Aorta (tissue), 5 donors: ENCODE measurements at places on chromosomes 1 and 21. TPM values are rescaled to one million over a fixed set of nuclear protein-coding genes. Genes with fewer than 3 reads are reported as not detected.

DNA sequence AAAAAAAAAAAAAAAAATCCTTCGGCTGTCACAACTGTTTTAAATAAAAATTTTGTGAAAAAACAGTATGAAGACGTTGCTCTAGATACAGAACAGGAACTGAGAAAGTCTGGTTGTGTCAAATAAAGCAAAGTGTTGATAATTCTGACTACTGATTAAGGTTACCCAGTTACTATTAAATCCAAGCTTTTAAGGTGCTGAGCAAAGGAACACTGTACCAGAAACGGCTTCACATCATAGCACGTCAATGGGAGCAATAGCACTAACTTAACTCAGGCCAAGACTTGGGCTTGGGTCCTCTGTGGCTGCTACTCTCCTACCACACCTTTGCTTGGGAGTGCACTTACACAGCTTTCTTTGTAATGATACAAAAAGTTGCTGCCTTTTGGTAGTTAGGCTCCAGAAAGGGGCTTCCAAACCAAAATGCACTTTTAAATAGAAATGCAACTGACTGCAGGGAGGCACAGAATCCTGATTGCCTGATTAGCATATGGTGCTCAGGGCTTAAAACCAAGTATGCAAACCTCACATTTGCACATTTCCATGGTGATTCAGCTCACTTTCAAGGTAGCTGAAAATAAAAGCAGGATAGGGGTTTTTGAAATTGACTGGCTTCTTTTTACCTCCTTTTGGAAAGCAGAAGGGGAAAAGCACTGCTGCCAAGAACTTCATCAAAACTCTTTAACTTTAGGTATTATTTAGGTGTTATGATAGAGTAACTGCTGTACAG is 6.3 kb downstream of the MCL1 start:
- peak overlapping the region; percentile 67 for H3K27ac ChIP-seq
- H3K27me3 ChIP-seq, result no peaks in the 10 kb centered on the region
- DNase-seq, result no peak
- H3K4me3 ChIP-seq, result peak overlapping the region; percentile 26
- H3K36me3 ChIP-seq, result peaks cover 4% of the 10 kb centered on the region

- H3K27ac ChIP-seq, result no peak overlapping the region
- no peaks in the 10 kb centered on the region for H3K36me3 ChIP-seq
- no peak for DNase-seq
Observed at GRCh38 chr1:30735668-30736498, 12.5 kb upstream of the MATN1 start.

DNA sequence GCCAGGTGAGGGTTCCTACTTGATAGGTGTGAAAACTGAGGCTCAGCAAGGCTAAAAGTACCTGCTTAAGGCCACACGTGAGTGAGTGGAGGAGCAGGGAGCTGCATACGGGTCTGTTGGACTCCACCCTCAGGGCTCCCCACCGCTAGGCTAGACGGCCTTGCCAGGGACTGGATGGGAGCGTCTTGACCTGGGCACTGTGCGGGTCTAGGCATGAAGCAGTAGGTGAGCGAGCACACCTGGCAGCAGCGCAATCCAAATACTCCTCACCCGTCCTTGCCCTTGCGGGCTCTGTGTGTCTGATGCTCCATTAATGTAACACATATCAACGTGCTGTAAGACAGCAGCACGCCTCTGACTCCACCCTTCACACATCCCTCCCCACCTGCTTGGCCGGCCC is 94.0 kb downstream of the LACTBL1 start:
- H3K4me1 ChIP-seq, result no peaks in the 10 kb centered on the region
- no peak for DNase-seq
- H3K27me3 ChIP-seq, result no peaks in the 10 kb centered on the region
- H3K4me3 ChIP-seq, result no peak overlapping the region
- no peak overlapping the region for H3K27ac ChIP-seq
- H3K36me3 ChIP-seq, result no peaks in the 10 kb centered on the region

DNA sequence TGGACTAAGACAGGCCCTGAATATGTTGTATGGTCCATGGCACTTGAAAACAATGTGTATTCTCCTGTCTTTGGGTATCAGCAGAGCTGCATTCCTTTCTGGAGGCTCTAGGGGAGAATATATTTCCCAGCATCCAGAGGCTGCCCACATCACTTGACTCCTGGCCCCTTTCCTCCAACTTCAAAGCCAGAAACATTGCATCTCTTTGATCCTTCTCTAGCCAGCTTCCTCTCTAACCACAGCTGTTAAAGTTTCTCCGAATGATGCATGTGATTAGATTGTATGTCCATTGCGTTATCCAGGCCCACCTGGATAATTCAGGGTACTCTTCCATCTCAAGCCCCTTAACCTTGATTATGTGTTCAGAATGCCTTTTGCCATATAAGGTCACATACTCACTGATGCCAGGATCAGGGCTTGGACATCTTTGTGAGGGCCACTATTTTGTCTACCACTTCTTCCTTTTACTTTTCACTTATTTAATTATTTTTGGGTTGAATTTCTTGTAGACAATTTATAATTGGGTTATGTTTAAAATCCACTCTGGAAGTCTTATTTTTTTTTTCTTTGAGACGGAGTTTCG is 5.3 kb downstream of the CHD1L start:
- no peak overlapping the region for H3K27ac ChIP-seq
- DNase-seq, result no peak
- peaks cover 2% of the 10 kb centered on the region for H3K4me1 ChIP-seq
- no peaks in the 10 kb centered on the region for H3K36me3 ChIP-seq
- no peak overlapping the region for H3K4me3 ChIP-seq
- no peaks in the 10 kb centered on the region for H3K27me3 ChIP-seq

- H3K36me3 ChIP-seq, result no peaks in the 10 kb centered on the region
- H3K4me1 ChIP-seq, result no peaks in the 10 kb centered on the region
- H3K27ac ChIP-seq, result no peak overlapping the region
Observed at GRCh38 chr21:23960769-23961168, 1646.5 kb downstream of the MRPL39 start.

- no peaks in the 10 kb centered on the region for H3K36me3 ChIP-seq
- peak overlapping the region; percentile 28 for H3K27ac ChIP-seq
- no peaks in the 10 kb centered on the region for H3K4me1 ChIP-seq
- no peak for DNase-seq
Observed at GRCh38 chr21:28892199-28893111, 100.2 kb downstream of the LTN1 start.

DNA sequence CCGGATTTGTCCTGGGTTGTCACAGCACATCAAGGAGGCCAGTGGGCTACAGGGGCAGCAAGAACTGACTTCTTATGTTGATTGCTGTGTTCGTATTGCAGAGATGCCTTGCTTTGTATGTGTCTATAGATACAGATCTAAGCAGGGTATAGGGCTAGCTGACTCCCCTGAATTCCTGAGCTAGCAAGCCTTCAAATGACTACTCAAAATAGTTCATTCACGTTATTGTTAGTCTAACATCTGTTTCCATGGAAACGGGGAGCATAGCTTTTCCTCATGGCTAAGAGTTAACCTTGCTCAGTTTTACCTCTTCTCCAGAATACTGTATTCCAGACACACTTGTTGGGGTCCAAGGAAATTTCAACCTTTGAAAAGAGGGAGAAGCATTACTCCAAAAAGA is 24.1 kb downstream of the TRIM45 start:
- no peak for DNase-seq
- peaks cover 6% of the 10 kb centered on the region for H3K4me1 ChIP-seq

DNA sequence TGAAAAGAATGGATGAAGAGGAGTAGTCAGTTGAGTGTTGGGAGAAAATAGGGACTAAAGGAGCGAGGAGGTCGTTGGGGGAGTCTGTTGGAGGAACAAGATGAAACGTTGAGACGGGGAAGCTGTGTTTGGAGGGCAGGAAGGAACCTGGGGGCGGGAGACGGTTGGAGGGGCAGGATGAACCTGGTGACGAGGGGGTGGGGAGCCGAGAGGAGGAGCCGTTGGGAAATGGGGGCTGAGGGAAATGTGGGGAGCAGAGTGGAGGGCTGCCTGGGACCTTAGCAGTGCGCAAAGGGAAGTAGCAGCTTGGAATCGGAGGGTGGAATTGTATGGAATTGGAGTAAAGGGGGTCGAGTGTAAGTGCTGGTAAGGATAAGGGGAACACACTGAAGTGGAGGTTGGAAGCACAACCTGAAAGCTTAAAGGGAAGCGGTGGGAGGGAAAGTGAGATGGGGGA is 630 bp downstream of the MTF2 start:
- no peak overlapping the region for H3K27ac ChIP-seq
- DNase-seq, result no peak
- peak overlapping the region; percentile 86 for H3K4me3 ChIP-seq
- no peaks in the 10 kb centered on the region for H3K36me3 ChIP-seq
- no peaks in the 10 kb centered on the region for H3K4me1 ChIP-seq

GRCh38 chr1:172322219-172323061 is 98.0 kb upstream of the C1orf105 start:
- H3K27me3 ChIP-seq, result no peaks in the 10 kb centered on the region
- H3K4me1 ChIP-seq, result peaks cover 3% of the 10 kb centered on the region

GRCh38 chr1:185823467-185823866 is 89.3 kb downstream of the HMCN1 start:
- no peaks in the 10 kb centered on the region for H3K27me3 ChIP-seq
- DNase-seq, result no peak
- H3K27ac ChIP-seq, result no peak overlapping the region
- H3K4me3 ChIP-seq, result no peak overlapping the region
- H3K4me1 ChIP-seq, result peaks cover 2% of the 10 kb centered on the region
- no peaks in the 10 kb centered on the region for H3K36me3 ChIP-seq

DNA sequence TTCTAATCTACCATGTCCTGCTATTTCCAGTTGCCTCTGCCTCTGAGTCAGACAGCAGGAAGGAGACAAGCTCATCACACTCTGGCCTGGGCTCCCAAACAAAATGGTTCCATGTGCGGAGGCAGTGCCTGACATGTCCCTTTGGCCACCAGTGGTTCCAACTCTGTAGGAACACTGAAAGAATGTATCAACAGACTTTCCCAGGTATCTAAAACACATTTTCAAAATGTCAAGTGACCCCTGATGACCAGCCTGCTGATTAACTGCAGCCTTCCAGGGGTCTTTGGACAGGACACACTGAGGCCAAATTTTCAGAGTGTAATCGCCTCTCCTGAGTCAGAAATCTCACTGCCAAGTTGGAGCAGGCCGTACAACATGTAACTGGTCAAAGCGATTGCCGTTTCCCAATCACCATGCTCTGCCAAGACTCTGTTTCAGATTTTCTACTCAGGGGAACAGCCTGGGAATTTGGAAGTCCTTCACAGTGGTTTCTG is 172.7 kb downstream of the TPR start:
- H3K36me3 ChIP-seq, result no peaks in the 10 kb centered on the region
- H3K27ac ChIP-seq, result no peak overlapping the region
- H3K4me1 ChIP-seq, result no peaks in the 10 kb centered on the region
- H3K27me3 ChIP-seq, result no peaks in the 10 kb centered on the region
- DNase-seq, result peak; percentile 62

GRCh38 chr21:41371685-41372030 is 9.8 kb downstream of the MX2 start:
- H3K27ac ChIP-seq, result no peak overlapping the region
- H3K4me3 ChIP-seq, result no peak overlapping the region
- no peak for DNase-seq
- no peaks in the 10 kb centered on the region for H3K27me3 ChIP-seq
- H3K36me3 ChIP-seq, result no peaks in the 10 kb centered on the region
- H3K4me1 ChIP-seq, result no peaks in the 10 kb centered on the region

GRCh38 chr1:223423641-223424233 is 30.5 kb downstream of the CCDC185 start:
- DNase-seq, result no peak
- H3K4me1 ChIP-seq, result no peaks in the 10 kb centered on the region
- H3K4me3 ChIP-seq, result no peak overlapping the region
- no peaks in the 10 kb centered on the region for H3K36me3 ChIP-seq

DNA sequence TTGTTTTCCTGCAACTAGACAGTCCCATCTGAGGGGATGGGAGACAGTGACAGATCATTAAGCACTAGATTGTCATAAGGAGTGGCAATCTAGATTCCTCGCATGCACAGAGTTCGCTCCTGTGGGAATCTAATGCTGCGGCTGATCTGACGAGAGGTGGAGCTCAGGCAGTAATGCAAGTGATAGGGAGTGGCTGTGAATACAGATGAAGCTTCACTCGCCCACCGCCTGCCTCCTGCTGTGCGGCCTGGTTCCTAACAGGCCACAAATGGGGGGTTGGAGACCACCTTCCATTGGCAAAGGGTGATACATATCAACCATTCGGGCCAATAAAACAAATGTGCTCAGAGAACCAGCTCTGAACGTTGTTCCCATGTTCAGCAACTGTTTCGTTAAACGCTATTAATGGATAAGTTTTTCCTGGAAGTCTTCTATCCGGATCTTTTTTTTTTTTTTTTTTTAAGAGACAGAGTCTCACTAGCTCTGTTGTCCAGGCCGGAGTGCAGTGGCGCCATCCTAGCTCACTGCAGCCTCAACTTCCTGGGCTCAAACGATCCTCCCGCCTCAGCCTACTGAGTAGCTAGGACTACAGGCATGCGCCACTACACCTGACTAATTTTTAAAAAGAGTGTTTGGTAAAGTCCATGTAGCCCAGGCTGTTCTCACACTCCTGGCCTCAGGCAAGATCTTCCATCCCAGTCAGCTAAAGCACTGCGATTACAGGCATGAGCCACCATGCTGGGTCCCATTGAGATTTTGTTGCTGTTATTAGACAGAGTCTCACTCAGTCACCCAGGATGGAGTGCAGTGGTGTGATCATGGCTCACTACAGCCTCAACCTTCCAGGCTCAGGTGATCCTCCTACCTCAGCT is 8.7 kb upstream of the RSRP1 start:
- H3K36me3 ChIP-seq, result no peaks in the 10 kb centered on the region
- H3K4me3 ChIP-seq, result no peak overlapping the region
- DNase-seq, result no peak
- no peaks in the 10 kb centered on the region for H3K27me3 ChIP-seq

- no peak for DNase-seq
- no peaks in the 10 kb centered on the region for H3K4me1 ChIP-seq
- no peaks in the 10 kb centered on the region for H3K27me3 ChIP-seq
- no peak overlapping the region for H3K4me3 ChIP-seq
- no peak overlapping the region for H3K27ac ChIP-seq
Observed at GRCh38 chr1:165420655-165421054, 24.3 kb downstream of the RXRG start.

GRCh38 chr1:153745417-153745816 is 17.6 kb downstream of the INTS3 start:
- no peak overlapping the region for H3K27ac ChIP-seq
- no peak for DNase-seq
- H3K4me3 ChIP-seq, result no peak overlapping the region
- peaks cover 5% of the 10 kb centered on the region for H3K36me3 ChIP-seq

- peaks cover 2% of the 10 kb centered on the region for H3K36me3 ChIP-seq
- H3K27me3 ChIP-seq, result no peaks in the 10 kb centered on the region
- no peak overlapping the region for H3K4me3 ChIP-seq
Observed at GRCh38 chr21:42539931-42540343, 26.3 kb downstream of the SLC37A1 start.

DNA sequence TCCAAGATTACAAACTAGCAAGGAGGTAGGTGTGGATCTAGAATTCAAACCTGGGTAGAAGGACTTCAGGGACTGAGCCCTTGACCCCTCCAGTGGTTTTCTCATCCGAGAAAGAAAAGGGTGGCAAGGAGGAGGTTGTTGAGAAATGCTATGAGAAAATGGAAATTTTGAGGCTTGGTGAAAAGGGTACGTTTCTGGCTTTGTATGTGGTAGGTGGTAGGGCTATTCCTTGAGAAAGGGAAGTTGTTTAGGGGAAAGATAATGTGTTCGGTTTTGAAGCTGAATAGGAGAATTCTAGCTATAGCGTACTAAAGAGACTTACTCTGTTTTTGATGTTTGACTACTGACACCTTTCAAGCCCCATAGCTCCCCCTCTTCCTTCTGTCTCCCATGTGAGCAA is 133.8 kb downstream of the CNIH3 start:
- no peaks in the 10 kb centered on the region for H3K27me3 ChIP-seq
- H3K4me3 ChIP-seq, result no peak overlapping the region
- no peak overlapping the region for H3K27ac ChIP-seq
- no peak for DNase-seq

The LIPI gene
- not detected for total RNA-seq

The SLC9C2 gene
- total RNA-seq, result not detected

The AMPD1 gene
- total RNA-seq, result 0.52 TPM

The BSND gene
- total RNA-seq, result not detected

The C4BPA gene
- 0.33 TPM for total RNA-seq

The KLHDC7A gene
- total RNA-seq, result not detected

The OR2L3 gene
- total RNA-seq, result not detected
